ENCODE measurements at places on chromosomes 1 and 21.

DNA sequence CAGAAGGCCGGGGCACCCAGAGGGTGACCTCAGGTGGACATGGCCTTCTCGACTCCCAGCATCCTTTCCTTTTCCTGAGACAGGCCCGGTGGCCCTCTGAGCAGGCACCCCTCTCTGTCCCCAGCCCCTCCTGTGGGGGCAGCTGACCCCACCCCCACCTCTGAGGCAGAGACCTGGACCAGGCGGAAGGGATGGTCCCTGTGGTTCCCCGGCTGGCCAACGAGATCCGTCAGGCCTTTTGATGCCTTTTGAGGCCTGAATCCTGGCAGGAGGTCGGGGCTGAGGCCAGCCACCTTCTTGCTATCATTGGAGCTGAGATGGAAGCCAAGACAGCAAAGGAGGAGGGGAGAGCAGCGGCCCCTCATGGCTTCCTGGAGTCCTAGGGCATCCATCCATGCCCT, 50.2 kb upstream of the ACTRT2 start:
- no peak for DNase-seq

DNA sequence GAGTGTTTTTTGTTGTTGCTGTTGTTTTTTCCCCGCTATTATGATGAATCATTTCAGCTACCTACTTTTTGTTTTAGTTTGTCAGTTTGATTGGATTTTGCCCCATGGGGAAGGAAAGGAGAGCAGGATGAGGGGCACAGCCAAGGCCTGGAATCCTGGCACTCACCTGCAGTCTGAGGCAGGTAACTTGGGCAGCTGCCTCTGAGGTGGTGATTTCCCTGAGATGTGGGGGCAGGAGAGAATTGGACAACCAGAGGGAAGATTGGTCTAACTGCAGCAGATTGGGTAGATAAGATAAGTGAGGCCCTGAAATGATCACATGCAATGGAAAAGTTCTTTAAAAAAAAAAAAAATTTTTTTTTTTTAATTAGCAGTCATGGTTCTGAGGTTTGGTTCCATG, 1.5 kb upstream of the LAX1 start:
- DNase-seq: no peak

GRCh38 chr1:185318431-185319138, 1.5 kb upstream of the IVNS1ABP start:
- DNase-seq: no peak

- DNase-seq: no peak
Observed at GRCh38 chr1:93623875-93624274, 57.8 kb downstream of the BCAR3 start.

- no peak for DNase-seq
Observed at GRCh38 chr1:118013336-118013735, 83.8 kb downstream of the WDR3 start.

DNA sequence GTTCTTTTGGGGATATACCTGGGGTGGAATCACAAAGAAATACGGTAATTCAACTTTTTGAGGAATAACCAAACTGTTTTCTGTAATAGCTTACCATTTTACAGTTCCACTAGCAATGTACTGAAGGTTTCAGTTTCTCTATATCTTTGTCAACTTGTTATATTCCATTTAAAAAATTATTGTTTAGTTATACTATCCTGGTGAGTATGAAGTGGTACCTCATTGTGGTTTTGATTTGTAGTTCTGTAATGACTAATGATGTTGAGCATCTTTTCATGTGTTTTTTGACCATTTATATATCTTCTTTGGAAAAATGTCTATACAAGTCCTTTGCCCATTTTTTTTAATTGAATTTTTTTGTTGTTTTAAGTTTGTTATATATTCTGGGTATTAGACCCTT, 39.4 kb downstream of the MAST2 start:
- DNase-seq: no peak

GRCh38 chr1:182338806-182339370, 52.7 kb downstream of the GLUL start:
- DNase-seq: no peak

DNA sequence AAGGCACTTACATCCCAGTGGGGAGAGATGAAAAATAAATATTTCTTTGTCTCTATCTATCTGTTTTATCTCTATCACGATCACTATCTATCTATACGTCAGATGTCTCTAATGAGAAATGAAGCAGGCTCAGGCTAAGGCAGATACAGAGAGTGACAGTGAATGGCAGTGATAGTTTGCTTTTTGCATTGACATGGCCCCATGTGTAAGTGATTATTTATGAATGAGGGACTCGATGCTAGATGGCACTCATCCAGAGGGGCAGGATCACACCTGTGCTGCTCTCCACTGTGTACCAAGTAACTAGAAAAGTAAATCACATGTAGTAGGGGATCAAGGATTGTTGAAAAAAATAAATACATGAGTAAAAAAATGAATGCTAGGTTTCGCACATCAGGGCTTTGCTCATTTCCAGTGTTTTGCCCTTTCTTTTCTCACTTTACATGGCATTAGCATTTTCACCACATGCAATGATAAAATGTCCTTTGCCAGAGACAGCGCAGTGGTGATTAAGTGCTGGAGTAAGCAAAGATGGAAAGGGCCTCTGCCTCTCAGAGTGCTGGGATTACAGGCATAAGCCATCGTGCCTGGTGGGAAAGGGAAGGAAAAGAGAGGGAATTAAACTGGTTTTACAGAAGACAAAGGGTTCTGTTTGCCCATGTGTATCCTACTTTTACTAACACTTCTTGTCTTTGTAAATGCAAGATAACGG, 16.5 kb downstream of the TBX19 start:
- no peak for DNase-seq

GRCh38 chr1:227901906-227902640, 45.7 kb downstream of the WNT9A start:
- DNase-seq: no peak

Data from stimulated activated CD8-positive, alpha-beta memory T cell treated with anti-CD3 and anti-CD28 coated beads, Interleukin-4, amount 100 ng/mL, for 1 hour (primary cell).